ENCODE measurements at places on chromosomes 2 and 18.

DNA sequence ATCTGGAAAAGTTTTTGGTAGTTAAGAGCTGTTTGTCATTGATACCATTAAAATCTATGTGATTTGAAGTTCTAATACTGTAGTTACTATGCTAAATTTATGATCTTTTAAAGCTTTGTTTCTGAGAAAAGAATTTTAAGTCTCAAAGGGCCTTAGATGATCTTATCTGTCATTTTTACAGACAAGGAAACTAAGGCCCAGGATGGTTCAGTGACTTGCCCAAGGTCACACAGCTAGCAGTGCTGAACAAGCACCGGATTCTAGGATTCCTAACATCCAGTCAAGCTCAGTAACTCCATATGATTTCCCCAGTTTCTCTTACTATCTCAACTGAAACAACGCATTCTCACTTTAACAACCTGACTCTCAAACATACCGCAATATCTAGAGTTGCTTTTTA is 37.7 kb downstream of the PELI1 start:
- DNase-seq, result no peak

DNA sequence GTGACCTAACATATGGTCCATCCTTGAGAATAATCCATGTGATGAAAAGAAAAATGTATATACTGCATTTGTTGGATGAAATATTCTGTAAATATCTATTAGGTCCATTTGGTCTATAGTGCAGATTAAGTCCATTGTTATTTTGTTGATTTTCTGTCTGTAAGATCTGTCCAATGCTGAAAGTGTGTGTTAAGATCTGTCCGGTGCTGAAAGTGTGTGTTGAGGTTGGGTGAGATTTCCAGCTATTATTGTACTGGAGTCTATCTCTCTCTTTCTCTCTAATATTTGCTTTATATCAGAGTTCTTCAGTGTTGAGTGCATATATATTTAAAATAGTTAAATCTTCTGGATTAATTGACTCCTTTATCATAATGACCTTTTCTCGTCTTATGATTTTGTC is 828.8 kb upstream of the CRIM1 start:
- DNase-seq, result no peak

GRCh38 chr2:221042926-221043325 is 529.2 kb downstream of the EPHA4 start:
- DNase-seq, result no peak

DNA sequence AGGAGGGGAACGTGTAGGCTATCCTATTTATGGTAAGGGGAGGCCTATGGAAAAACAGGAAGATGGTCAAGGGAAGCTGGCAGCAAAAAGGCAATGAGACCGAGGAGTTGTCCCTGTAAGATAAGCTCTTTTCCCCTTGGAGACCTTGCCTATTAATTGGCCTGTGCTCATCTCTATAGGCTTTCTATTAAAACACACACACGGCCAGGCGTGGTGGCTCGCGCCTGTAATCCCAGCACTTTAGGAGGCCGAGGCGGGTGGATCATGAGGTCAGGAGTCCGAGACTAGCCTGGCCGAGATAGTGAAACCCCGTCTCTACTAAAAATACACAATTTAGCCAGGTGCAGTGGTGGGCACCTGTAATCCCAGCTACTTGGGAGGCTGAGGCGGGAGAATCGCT is 32.1 kb downstream of the EPAS1 start:
- DNase-seq, result no peak

GRCh38 chr2:136901732-136902131 is 136.4 kb downstream of the THSD7B start:
- DNase-seq, result no peak

DNA sequence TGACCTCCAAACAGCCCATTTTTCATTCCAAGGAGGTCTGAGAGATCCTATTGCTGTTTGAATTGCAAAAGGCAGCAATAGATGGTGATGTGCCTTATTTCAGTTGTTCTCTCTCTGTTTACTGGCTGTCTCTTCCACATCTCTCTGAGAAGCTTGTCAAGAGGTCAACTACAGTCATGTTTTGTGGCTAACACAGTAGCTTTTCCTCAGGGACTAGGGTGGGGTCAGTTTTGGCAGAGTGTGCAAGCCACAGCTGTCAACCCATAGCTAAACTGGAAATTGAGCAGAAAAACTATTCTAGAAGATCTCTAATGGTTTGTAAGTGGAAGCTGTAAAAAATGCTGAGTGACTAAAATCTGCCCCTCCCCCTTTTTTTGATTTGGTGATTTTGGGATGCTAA is 67.1 kb downstream of the DIS3L2 start:
- peak; percentile 17 for DNase-seq
